ENCODE measurements at places on chromosomes 5 and 9.

- ATAC-seq = no peak
These were observed 208.3 kb upstream of the ITGA1 start for GRCh38 chr5:52579391-52579790.

GRCh38 chr5:115577741-115578140 is 24.5 kb downstream of the TICAM2 start:
- no peak for ATAC-seq

DNA sequence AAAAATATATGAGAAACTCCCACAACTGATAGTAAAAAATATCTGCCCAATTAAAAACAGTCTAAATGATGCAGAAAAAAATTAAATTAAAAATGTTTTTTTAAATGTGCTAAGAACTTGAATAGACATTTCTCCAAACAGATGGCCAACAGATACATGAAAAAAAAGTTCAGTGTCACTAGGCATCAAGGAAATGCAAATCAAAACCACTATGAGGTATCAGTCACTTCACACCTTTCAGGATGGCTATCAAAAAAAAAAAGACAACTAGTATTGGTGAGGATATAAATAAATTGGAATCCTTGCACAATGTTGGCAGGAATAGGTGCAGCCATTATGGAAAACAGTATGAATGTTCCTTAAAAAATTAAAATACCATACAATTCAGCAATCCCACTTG is 16.6 kb downstream of the ZNF131 start:
- ATAC-seq = no peak

- no peak for ATAC-seq
These were observed 2.8 kb downstream of the TUBB4B start for GRCh38 chr9:137243626-137244485.

GRCh38 chr5:132422720-132423437 is 53.4 kb downstream of the SLC22A5 start:
- ATAC-seq = no peak

DNA sequence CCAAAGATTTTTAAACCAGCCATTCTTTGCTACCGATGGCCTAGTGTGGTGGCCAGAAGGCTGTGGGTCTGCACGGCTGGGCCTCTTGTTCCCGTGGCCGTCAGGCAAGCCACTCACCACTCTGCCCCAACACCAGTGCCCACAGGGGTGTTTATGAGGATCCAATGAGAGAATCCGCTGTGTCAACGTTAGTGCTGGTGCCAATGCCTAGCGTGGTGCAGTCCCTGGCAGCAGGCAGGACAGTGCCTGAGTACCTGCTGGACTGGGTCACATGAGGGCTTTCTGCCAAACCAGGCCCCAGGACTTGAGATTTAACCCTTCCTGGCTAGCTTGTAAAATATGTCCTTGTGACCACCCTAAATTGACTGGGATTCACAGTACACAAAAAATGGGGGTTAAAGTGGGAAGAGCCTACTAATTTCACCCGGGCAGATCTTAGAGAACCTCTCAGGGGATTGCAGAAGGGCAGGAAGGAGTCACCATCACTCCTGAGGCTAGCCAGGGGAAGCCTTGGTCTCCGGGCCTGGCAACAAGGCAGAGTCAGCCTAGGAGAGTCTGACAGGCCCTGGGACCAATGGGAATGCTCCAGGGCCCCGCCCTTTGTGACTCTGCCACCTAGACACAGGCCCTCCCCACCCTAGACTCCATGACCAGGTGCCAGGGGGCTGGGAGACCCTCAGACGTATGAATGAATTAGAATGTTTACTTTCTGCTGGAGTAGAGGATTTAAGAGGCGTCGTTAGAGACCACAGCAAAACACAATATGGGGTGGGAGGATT is 63.2 kb upstream of the FSTL4 start:
- no peak for ATAC-seq

GRCh38 chr5:851076-851475 is 290 bp upstream of the ZDHHC11 start:
- no peak for ATAC-seq

DNA sequence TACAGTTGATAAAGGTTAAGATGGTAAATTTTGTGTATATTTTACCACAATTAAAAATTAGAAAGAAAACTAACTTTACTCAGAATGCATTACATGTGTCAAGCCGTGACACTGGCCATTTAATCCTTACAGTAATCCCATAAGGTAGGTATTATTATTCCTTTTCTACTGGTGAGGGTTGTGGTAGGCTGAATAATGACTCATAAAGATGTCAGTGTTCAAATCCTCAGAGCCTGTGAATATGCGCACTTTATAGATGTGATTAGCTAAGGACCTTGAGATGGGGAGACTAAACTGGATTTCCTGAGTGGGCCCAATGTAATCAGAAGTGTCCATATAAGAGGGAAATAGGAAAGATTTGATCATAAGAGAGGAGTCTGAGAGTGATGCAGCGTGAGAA is 288.1 kb downstream of the TMEM167A start:
- no peak for ATAC-seq

GRCh38 chr5:124596595-124597421 is 149.6 kb downstream of the ZNF608 start:
- ATAC-seq = peak; percentile 74

DNA sequence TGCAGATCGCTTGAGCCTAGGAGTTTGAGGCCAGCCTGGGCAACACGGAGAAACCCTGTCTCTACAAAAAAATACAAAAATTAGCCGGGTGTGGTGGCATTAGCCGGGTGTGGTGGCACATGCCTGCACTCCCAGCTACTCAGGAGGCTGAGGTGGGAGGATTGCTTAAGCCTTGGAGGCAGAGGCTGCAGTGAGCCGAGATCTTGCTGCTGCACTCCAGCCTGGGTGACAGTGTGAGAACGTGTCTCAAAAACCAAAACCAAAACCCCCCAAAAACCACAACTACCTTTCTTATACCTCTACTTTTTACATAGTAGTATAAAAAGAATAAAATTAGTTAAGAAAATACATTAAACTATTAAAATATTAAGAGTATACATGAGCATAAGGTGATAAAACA is 121.2 kb downstream of the RAPGEF6 start:
- no peak for ATAC-seq

GRCh38 chr9:73081979-73082657 is 69.5 kb upstream of the ANXA1 start:
- ATAC-seq = peak; percentile 84

DNA sequence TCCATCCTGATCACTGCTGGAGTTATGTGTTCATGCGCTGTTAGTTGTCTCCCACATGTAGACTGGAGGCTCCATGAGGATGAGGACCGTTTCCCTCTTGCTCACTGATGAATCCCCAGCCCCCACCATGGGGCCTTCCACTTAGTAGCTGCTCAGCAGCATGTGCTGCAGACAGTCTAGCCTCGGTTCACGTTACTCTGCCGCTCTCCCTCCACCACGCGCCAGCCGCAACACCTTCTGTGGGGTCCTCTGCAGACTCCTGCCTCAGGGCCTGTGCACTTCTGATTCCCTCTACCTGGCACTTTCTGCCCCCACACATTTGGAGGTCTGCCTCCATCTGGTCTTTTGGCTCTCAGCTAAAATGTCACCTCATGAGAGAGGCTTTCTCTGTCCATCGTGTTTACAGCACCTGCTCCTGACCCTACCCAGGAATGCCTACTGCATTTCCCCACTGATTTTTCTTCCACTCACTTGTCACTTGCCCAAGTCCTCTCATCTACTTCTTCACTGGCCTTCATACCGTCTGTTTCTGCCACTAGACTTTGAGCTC is 36.3 kb downstream of the STK10 start:
- no peak for ATAC-seq

DNA sequence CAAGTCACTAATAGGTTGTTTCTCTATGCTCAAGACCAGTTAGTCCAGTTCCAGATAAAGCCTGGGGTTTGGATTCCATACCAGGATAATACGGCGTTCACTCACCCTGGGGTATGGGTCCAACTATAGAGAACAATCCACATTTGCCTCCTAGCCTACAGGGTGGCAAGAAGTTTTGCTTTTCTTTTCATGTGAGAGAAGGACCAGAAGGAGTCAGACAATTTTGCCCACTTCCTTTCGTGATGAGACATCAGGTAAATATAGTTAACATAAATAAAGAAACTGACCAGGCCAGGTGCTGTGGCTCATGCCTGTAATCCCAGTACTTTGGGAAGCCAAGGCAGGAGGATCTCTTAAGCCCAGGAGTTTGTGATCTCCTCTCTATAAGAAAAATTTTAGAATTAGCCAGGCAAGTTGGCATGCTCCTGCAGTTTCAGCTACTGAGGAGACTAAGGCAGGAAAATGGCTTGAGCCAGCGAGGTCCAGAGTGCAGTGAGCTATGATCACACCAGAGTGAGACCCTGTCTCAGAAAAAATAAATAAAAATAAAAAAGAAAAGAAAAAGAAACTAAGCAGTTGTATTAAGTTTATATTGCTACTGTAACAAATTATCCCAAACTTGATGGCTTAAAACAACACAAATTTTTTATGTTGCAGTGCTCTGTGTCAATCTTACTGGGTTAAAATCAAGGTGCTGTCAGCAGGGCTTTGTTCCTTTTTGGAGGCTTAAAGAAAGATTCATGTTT is 7.5 kb upstream of the REEP5 start:
- ATAC-seq = no peak

DNA sequence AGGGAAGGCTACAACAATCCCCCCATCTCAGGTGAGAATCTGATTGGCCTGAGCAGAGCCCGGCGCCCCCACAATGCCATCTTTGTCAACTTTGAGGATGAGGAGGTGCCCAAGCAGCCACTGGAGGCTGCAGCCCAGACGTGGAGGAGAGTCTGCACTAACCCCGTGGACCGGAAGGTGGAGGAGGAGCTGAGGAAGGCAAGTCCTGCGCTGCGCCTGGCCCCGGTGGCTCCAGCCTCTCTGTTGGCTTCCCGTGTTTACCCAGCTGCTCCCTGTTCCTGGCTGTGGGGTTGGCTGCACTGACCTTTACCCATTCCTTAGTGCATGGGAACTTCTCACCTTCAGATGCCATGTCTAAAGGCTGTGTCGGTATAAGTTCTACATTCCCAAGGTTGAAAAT is 11.0 kb upstream of the CEL start:
- ATAC-seq = no peak

DNA sequence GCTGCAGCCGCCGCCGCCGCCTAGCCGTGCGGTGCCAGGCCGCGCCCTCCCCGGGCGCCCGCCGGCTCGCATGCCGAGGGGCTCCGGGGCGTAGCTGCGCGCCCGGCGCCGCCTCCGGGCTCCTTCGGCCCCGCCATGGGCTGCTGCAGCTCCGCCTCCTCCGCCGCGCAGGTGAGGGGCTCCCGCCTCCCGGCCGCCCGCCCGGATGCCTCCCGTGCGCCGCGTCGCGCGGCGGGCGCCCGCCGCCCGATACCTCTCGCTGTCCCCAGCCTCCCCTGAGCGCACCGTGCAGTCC is 230 bp downstream of the SLC44A1 start:
- no peak for ATAC-seq

DNA sequence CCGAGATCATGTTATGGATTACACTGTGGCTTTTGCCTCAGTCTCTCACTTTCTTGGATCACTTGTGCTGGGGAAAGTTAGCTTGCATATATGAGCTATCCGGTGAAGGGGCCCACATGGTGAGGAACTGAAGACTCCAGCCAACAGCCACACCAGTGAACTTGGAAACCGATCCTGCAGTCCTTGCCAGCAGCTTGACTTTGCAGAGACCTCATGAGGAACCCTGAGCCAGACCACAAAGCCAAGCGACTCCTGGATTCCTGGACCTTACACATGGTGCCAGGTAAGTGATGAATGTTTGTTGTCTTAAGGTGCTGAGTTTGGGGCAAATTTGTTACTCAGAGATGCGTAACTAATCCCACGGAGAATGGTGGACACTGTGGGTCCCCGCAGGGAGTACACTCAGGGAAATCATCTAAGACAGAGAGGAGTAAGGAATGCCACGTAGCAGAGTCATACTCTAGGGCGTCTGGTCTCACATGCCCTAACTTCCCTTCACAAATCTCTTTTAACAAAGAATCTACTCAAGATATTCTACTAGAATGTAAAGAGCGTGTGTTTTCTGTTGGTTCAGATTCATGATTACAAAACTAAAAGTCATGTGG is 76.5 kb upstream of the PJA2 start:
- no peak for ATAC-seq

GRCh38 chr5:109326919-109327318 is 82.9 kb downstream of the PJA2 start:
- ATAC-seq = no peak

DNA sequence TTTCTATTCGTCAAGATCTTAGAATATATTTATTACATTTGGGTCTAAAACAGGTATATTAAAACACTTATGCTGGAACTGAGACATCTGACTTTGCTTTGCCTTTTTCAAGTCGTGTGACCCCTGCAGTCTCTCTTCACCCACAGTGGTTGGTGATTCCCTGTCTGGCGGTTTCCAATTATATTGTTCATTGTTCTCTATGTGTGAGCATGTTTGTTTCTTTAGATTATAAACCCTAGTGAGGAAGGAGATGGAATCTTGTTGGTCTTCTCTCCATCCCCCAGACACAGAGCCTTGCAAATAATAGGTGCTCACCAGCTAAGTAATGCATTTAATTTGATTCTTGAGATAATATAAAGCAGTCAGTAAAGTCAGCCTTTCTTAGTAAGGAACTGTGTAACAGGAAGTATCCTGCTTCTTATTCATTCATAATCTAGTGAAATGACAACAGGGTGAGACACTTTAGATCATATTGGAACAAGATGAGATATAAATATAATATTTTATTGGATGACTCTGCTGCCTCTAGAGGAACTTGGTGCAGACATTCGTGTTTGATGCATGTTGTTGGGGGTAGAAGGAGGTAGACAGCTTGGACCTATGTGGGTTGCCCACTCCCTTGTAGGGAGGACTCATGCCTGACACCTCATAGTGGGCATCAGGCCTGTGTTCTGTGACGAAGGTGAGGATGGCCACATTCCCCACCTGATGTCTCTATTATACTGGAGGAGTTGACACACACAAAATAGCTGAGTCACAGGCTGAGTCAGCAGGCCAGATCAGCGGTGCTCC is 88.1 kb downstream of the FGF1 start:
- ATAC-seq = peak; percentile 94

DNA sequence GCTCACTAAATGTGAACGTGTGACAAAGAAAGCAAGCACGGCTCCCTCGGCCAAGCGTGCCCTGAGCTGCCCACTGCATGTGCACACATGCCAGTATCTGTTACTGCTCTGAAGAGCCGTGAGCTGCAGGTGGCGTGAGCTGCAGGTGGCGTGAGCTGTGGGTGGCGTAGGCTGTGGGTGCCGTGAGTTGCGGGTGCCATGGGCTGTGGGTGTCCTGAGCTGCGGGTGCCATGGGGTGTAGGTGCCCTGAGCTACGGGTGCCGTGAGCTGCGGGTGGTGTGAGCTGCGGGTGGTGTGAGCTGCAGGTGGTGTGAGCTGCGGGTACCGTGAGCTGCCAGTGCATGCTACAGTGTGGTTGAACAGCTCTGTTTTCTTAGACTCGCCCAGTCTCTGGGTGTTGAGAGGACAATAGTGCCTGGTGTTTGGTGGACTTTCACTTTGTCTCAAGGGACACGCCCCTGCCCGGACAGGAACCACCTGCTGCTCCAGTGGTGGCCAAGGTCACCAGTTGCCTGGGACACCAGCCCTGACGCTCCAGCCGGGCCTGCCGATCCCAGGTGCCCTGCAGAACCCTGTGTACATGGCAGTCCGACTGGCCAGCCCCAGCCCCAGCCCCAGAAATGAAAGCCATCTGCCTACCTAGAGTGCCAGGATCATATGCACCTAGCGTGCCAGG is 6.7 kb downstream of the CCDC187 start:
- ATAC-seq = no peak

- ATAC-seq = no peak
These were observed 31.0 kb downstream of the CAMK4 start for GRCh38 chr5:111255169-111255568.

GRCh38 chr9:90802386-90802985 is 867 bp downstream of the SYK start:
- ATAC-seq = no peak

GRCh38 chr9:77772646-77773045 is 124.5 kb upstream of the GNA14 start:
- no peak for ATAC-seq

GRCh38 chr5:174527916-174528540 is 196.4 kb upstream of the MSX2 start:
- ATAC-seq = no peak
